Activated T-cell treated with anti-CD3 and anti-CD28 coated beads for 1 hour (primary cell): ENCODE measurements at places on chromosomes 1 and 21.

DNA sequence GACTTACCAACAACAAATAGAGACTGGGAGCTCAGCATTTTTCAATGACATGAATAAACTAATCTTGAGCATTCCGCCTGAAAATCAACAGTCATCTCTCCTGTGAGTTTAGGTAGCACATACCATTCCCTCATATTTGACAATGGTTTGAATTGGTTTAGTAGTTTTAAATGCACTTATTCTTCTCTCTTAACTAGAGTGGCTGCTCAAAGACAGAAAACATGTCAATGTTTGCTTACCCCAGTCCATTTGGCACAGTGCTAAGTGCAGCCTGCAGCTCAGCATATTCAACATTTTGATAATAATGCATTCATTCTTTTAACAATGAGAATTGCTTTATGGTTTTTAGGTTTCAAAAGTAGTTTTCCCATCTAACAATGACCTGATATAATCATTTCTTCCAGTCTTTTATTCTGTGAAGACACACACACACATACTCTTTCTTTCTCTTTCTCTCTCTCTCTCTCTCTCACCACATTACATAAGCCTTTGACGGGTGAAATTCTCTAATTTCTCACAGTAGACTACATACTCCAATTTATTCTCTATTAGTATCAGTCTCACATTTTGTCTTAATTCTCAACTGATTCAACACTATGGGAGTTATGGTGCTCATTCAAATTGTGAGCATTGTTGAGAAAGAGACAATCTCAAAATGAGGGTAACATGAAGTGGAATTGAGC lies 432.3 kb downstream of the LRRIQ3 start:
- no peak for DNase-seq

DNA sequence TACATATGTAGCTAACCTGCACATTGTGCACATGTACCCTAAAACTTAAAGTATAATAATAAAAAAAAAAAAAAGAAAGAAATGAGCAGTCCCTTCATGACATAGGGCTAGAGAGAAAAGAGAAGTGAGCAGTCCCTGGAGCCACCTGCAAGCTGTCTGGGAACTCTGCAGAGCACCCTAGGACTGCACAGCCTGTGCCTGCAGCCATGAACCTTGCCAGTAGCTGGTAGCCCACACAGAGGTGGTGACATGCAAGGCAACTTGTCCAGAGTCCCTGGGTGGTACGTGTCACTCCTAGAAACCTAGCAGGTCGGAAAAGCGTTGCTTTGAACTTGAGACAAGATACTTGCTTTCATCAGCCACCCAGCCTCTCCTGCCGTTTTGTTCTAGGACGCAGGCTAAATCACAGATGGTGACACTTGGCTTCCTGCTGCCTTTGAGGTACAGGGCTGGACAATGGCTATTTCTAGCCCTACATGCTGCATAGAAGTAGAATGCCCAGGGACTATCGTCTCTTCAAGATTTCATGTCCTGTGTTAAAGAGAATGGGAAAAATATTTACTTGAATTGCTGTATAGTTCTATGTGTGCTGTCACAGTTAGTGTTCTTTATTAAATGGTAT lies 260.9 kb downstream of the LTN1 start:
- no peak for DNase-seq

GRCh38 chr1:200426196-200426595 lies 16.4 kb upstream of the ZNF281 start:
- DNase-seq, result no peak

- DNase-seq, result no peak
Observed at GRCh38 chr21:46065914-46066551, 31.9 kb upstream of the COL6A2 start.

GRCh38 chr1:81950037-81950436 lies 149.3 kb downstream of the ADGRL2 start:
- no peak for DNase-seq

- peak; percentile 5 for DNase-seq
Observed at GRCh38 chr1:202861420-202862132, 27.4 kb downstream of the RABIF start.

- DNase-seq, result no peak
Observed at GRCh38 chr1:207752456-207752998, 673 bp downstream of the CD46 start.

DNA sequence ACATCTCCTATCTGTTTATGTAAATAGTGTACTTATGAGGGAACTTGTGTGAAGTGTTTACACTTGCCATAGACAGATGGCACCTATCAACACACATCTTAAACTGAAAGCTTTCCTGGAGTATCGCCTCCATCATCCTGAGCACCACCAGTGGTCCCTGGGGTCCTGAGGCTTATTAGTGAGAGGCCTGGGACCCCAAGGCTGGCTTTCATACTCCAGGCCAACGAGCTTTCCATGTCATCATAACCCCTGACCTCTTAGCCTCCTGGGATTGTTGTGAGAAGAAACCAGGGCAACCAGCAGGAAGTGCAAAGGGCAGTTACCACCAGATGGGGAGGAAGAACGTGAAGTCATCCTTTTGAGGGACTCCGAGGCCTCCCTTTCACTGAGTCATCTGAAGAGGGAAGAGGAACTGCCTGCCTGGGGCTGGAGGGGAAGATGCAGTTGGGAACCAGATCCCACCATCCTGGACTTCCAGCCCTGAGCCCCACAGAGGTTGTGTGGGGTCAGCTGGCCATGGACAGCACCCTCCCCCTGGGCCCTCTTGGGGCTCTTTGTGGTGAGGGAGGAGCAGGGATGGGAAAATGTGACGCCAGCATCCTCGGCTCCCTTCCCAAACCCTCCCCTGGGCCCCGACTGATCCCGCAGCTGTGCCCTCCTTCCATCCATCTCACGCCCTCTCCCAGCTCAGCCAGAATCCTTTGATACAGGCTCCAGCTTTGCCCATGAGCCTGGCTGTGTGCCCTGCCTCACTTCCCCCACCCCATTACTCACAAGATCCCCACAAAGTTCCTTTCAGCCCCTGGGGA lies 5.8 kb downstream of the INKA2 start:
- no peak for DNase-seq

GRCh38 chr1:76959556-76959955 lies 92.3 kb downstream of the ST6GALNAC5 start:
- no peak for DNase-seq

- no peak for DNase-seq
Observed at GRCh38 chr1:93707956-93708355, 26.3 kb upstream of the BCAR3 start.

DNA sequence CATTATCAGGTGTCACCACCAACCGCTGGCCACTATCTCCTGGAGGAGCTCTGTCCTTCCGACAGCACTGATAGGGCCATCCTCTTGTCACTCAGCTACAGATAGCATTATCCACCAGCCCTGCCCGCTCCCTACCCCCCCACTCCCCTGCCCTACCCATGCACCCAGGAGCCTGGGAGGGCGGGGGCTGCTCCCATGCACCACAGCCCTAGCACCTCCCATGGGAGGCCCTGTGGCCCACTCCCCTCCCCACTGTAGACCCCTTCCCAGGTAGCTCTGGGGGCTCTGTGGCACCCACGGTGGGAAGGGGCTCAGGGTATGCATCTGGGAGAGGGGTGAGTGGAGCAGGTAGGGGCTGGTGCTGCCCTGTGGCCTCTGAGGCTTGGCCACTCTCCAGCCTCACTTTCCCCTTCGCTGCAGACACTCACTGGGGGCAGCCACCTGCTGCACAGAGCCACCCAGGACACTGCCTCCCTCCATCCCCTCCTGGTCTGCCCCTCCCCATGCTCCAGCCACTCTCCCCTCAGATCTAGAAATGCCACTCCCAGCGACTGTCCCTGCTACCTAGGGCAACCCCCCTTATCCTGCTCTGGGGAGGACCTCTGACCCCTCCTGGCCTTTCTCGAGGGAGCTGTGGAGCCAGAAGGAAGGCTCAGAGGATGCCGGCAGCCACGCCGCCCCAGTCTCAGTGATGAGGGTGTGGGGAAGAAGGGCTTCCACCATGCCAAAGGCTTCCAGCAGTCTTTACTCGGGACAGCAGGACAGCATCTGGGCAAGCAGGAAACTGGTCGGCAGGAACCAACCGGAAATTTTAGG lies 58.5 kb downstream of the WNT9A start:
- DNase-seq, result no peak

DNA sequence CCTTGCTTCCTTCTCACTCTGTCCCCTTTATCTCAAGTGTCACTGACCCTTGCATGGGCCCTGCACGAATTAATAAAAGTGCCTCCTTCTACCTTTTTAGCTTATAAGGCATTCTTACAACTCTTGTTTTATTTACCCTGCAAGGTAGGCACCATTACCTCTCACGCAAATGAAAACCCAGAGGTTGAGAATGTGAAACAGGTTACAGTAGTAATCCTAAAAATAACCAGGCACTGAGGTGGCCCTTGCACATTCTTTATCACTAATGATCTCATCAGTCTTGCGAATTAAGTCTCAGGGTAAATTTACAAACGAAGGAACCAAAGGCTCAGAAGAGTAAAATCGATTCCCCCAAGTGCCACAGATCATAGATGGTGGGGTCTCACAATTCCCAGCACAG lies 3.7 kb downstream of the GLIS1 start:
- DNase-seq, result no peak

DNA sequence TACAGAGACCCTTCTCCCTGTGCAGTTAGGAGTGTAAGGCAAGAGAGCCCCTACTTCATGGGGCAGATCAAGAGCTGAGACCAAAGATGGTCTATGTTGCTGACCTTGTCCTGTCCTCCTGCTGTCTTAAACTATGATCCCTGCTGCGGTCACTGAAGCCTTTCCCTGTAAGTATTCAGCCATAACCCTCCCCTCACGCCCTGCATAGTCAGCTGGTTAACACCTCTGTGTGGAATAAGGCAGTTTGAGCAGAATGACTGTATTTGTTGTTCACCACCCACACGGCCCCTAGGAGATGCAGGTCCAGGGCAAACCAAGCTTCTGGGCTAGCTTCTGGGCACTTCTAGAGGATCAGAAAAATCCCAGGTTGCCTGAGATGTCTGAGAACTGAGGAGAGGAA lies 356 bp downstream of the TSPAN1 start:
- no peak for DNase-seq

DNA sequence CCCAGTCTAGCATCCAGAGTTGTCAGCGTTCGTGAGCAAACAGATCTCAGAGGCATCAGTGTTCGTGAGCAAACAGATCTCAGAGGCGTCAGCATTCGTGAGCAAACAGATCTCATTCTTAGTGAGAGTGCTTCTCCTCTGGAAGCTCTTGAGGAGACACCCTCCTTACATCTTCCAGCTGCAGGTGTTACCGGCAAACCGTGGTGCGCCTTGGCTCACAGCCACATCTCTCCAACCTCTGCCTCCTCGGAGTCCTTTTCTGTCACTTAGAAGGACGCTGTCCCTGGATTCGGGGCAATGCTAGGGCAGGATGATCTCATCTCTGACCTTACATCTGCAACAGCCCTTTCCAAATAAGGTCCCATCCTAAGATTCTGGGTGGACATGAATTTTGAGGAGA lies 14.6 kb upstream of the UMODL1 start:
- DNase-seq, result no peak

DNA sequence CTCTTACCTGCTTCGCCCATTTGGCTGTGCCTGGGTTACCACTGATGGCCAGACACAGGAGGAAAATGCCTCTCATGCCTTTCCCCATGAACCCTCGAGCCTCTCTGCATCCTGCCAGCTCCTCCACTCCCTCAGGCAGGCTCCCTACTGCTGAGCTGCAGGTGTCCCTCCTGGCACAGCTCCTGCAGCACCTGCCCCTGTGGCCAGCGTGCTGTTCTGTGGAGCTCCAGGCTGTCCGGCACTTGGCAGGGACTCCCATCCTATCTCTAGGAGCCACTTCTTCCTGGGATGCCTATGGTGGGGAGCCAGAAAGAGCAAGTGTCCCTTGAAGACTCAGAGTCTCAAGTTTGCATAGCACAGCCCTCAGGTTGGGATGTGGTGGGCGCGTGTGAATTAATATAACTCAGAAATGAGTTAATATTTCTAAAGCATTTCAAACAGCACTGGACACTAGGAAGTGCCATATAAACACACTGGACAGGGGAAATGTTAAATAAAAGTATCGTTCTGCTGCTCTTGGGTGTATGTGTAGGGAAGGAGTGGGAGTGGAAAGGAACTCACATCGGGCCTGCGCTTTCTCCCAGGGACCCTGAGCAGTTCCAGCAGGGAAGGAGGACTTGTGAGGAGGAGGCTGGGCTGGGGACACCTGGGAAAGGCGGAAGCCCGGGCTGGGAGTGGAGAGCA lies 2.7 kb downstream of the LRRC71 start:
- no peak for DNase-seq

DNA sequence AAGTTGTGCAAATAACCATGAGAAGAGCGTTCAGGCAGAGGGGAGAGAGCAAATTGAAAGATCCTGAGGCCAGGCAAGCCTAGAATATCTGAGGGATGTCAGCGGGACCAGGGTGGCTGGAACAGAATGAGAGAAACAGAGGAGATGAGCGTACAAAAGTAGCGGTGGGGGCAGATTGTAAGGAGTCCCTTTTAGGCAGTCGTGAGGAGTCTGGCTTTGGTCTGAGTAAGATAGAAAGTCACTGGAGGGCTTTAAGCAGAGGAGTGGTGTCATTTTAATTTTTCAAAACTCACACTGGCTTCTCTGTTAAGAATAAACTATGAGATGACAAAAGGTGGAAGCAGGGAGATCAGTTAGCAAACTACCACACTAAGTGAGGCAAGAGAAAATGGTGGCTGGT lies 24.2 kb downstream of the ATP5PF start:
- DNase-seq, result no peak

DNA sequence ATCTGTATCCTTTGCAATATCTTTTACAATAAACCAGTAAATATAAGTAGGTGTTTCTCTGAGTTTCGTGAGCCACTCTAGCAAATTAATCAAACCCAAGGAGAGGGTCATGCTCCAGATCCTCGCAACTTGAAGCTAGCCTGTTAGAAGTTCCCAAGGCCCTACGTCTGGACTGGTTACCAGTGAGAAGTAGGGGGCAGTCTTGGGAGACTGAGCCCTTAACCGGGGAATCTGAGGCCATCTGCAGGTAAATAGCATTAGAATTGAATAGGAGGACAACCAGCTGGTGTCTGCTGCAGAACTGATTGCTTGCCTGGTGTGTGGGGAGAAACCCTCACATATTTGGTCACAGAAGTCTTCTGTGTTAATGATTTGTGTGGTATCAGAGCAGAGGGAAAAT lies 190.5 kb downstream of the RYR2 start:
- DNase-seq, result no peak

DNA sequence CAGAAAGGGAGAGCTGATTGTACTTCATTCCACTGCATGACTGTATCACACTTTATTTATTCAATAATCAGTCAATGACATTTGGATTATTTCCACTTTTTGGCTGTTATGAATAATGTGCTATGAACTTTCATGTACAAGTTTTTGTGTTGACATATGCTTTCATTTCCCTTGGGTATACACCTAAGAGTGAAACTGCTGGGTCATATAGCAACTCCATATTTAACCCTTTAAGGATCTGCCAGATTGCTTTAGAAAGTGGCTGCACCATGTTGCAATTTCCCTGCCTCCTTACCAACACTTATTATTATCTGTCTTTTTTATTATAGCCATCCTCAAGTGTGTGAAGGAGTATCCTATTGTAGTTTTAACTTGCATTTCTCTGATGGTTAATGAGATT lies 108.8 kb upstream of the KCNK1 start:
- no peak for DNase-seq
